ENCODE measurements at places on chromosomes 4 and X.
A peak's percentile ranks its signal among the peaks of the same experiment; 100 is the strongest.

DNA sequence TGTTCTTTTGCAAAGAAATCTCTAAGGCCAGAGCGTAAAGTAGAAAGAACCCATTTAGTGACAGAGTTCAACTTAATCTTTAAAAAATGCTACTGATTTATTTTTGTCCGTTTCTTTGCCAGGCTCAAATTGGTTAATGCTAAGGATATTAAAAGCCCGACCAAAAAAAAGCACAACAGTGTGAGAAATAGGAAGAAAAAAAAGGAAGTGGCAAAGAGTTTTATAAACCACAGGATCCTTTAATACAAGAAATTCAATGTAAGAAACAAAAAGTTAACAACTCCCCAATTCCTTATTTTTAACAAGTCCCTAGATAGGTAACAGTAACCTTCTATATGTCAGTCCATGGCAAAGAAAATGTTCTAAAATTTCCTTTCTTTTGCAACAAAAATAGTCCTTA, 480.4 kb downstream of the ACTRT1 start:
- no peak for DNase-seq

DNA sequence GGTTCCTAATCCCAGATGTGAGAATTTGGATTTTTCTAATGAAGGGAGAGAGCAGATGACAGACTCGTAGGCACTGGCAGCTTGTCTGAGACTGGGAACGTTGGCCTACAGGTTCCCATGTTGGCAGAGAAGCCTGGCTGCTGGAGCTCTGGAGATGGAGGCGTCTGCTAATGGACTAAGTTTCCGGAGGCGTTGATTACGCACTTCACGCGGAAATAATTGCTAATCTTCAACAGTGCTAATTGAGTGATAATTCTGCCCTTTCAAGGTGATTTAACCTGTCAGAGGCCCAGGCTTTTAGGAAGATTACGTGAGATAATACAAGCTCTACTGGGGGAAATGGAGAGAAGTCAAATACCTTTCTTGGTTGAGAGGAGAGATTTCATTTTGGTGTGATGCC, 77.4 kb downstream of the PSAPL1 start:
- no peak for DNase-seq

- no peak for DNase-seq
Observed at GRCh38 chrX:10072786-10073568, 83.8 kb upstream of the CLCN4 start.

GRCh38 chr4:14844061-14844460, 158.2 kb upstream of the CPEB2 start:
- DNase-seq, result no peak

GRCh38 chr4:140996766-140997165, 136.5 kb downstream of the RNF150 start:
- no peak for DNase-seq

DNA sequence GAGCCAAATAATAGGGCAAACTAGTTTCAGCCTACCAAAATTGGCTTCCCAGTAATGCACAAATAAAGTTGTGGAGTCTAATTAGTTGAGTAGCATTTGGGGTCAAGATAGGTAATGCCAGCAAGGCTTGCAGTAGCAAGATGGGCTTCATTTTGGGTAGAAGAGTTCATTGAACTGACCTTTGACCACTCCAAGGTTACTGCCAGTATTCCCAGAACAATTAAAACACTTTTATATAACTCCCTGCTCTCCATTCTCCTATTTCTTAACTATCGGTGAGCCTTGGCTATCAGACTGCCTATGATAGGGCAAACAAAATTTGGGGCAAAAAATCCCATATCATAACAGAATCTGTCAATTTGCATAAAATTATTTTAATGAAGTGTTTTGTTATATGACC, 7.1 kb downstream of the DNAAF6 start:
- no peak for DNase-seq

DNA sequence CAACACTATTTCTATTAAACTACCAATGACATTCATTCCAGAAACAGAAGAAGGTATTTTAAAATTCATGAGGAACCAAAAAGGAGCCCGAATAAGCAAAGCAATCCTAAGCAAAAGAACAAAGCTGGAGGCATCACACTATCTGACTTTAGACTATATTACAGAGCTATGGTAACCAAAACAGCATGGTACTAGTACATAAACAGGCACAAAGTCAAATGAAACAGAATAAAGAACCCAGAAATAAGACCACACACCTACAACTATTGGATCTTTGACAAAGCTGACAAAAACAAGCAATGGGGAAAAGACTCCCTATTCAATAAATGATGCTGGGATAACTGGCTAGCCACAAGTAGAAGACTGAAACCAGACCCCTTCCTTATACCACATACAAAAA, 122.3 kb downstream of the ITIH6 start:
- no peak for DNase-seq

DNA sequence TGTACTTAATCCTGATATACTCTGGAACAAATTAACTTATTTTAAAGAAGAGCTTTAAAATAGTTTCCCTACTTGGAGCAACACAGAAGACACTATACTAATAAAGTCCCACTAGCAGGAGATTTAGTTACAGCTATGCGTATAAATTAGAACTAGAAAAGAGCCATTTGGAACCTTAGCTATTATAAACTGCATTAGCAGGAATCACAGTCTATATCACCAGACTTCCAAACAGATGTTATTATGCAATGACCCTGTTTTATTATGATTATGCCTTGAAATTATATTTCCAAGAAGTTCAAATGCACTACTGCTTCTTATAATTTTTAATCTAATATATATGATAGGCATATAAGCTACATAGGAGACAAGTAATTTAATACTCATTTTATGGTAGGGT, 95.5 kb upstream of the WDR44 start:
- DNase-seq, result no peak

DNA sequence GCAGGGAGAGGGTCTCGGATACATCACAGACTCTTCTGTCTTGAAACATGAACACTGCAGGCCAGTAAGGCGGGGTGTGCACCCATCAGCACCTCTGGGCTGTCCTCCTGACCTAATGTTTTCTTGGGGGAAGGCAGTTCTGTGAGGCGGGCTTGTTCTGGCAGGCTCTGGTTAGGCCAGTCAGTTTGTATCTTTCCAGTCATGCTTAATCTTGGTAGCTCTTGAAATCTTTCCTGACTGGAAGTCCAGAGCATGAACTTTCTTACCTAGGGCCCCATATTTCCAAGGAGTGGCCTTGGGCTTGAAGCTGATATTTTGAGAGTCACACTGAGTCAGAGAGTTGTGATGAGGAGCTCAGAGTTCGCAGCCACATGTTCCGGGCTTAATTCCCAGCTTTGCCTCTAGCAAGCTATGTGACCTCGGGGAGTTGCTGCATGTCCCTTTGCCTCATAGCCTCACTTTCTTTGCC, 54.2 kb upstream of the RASSF6 start:
- DNase-seq, result no peak

DNA sequence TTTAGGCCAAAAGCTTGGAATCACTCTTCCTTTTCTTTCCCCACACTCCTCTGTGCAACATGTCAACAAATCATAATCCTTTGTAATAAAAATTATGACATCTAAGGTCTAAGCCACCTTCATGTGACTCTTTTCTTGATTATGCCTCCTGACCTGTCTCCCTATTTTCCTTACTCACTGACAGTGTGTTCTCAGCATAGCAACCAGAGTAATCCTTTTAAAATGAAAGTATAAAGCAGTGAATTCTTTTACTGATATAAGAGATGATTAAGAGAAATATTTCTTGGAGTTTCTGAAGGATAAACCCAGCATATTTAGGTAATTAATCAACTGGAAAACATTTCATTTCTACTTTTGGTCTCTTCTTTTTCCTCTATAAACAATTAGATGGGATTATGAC, 44.7 kb downstream of the USO1 start:
- DNase-seq, result no peak

- DNase-seq, result peak; percentile 34
Observed at GRCh38 chr4:15893962-15894361, 44.6 kb downstream of the FGFBP1 start.

GRCh38 chr4:182644683-182645050, 272.5 kb downstream of the DCTD start:
- no peak for DNase-seq

- no peak for DNase-seq
Observed at GRCh38 chrX:112654871-112655270, 24.9 kb downstream of the LHFPL1 start.

DNA sequence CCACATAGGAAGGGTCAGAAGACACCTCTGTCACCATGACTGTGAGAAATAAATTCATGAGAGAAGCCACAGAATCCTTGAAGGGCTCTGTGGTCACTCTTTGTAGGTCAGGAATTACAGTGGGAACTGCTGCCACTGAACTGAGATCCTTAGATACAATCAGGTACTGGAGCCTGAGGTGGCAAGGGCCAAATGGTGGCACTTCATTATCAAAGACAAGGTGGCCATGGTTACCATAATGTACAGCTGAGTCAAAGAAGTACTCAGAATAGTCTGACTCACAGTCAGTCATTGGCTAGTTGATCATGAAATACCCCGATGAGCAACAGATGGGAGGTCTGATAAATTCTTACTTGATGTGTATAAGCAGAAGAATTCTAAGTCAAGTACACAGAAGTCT, 131.9 kb downstream of the RTL3 start:
- no peak for DNase-seq

DNA sequence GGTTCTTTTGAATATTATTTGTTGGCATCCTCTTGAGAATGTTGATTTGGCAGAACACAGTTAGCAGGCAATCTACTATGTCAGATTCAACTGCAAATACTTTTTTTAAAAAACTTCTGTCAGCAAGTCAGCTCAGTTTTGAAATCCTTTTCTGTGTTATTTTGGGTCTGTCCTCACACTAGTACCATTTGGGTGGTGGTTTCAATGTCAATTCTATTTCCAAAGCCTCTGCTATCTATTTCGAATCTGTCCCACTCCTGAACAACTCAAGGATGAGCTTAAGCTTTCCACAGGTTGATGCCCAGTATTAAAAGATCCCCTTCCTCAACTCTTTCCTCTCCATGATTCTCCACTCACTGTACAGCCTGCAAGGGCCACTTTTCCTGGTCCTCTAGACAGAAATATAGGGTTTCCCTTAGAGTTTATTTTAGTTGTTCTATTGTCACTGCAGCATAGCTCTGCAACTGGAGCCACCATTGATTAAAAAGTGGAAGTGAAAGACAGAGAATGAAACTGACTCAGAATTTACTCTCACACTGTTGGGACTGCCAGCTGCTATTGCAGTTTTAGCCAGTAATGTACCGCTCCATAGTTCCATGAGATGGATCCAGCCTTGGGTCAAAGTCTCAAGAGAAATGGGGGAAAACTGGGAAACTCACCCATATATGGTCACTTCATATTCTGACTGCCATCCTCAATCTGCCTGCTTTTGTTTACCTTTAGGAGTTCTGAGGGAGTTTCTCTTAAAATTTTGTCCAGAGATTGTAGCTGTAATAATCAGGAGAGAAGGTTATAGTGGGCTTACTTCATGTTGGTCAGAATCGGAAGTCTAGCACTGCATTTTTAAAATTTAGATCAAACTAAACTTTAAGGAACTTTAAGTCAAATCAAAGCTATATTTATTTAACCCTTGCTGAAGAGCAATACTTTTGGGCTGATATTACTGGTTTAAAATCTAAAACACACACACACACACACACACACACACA, 14.6 kb downstream of the HDX start:
- no peak for DNase-seq

DNA sequence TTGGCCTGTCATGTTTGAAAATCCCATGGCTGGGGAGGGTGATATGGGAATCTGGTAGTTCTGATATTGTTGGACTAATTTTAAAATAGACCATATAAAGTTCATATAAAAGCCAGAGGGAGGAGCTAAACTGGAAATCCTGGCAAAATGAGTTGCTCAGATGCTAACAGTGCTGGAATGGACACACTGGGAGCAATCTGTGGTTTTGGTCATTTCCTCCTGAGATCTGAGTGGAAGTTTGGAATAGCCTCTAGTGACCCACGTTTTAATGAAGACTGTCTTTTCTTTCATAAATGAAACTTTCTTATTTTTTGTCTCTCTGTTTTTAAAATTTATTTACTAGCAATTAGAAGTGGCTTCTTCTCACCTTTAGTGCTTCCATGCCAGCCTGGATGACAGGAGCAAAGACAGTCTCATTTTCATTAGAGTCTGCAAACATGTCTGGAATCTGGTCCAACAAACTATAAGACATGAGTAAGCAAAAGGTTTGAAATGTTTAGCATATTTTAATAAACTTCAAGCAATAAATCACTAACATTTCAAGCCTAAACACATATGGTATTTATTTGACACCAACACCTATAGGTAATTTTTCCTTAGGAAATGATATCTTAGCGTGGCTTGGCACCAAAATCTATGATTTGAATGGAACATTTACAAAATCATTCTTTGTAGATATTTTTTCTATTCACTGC, 66.6 kb downstream of the METTL14 start:
- no peak for DNase-seq

GRCh38 chrX:16897445-16897844, 27.3 kb upstream of the RBBP7 start:
- no peak for DNase-seq

GRCh38 chr4:78057600-78058550, 752 bp downstream of the FRAS1 start:
- DNase-seq, result peak; percentile 60

DNA sequence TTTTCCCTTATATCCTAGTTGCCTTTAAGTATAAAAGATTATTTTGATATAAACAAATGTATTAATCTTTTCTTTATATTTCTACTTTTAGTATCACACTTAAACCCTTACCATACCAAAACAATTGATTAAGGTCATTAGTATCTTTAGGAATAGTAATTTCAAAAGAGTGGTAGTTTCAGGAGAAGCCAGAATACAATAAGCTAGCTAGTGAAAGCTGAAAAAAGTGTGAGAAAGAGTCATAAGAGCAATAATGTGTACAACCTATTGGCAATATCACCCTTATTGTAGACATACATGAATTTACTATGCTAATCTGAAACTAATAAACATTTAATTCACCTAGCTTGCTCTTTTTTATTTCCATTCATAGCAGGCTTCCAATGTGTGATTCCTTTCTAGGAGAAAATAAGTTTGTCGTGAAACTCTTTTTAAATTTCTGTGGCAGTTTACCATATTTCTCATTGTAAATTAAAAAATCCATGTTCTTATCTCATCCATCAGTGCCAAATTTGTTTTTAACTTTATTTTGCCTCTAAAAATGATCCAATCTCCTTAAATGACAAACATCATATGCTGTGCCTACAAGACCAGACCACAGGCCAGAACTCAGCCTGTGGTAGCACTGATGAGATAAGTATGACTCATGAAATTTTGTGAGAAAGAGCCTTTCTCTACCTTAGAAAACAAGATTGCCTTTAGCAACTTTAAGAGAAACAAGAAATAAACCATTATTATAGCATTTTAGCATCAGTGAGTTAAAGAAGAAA, 8.1 kb downstream of the NEK1 start:
- no peak for DNase-seq

GRCh38 chrX:129025376-129025775, 497.9 kb downstream of the SMARCA1 start:
- no peak for DNase-seq

Measured in hindlimb muscle (tissue), 1 donor.